Kidney tubule cell (primary cell): ENCODE measurements at places on chromosomes 11 and 22.
A peak's percentile ranks its signal among the peaks of the same experiment; 100 is the strongest.

- no peak for DNase-seq
Observed at GRCh38 chr11:11089805-11090204, 232.0 kb upstream of the ZBED5 start.

DNA sequence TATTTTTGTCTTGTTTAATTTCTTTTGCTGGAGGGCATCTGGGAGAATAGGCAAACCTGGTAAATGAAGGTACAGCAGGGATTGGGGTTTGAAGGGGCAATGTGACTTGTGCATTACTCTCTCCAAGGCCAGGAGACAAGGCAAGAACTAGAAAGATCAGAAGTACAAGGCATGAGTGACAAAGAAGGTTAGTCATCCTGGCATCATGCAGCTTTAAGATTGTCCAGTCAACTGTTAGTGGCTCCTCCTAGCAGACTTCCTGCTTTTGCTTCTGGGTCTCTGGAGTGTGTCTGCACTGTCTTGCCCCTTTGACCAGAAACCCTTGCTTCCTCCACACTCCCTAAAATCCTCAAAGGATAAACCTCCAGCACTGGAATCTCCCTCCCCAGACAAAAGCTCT is 27.2 kb upstream of the GLYATL1 start:
- DNase-seq, result peak; percentile 87

DNA sequence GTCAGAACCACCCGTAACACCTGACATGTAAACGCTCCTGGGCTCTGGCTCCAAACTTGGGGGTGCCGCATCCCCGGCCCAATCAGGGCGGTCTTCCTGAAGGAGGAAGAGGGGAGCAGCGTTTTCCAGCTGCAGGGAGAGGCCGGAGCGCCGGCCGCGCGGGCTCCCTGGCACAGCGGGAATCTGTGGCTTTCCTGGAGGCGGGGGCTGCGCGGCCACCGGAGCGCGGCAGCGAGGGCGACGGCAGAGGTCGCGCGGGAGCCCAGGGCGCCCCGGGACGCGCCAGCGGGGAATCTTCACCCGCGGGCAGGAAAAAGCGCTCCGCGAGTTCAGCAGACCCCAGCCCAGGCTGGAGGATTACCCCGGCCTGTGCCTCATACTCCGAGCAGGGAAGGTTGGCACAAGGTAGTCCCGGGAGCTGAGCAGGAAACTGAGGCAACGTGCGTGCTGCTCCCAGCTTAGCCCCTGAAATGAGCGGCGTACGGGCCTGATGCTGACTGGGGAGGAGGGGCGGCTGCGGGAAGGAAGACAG is 600 bp upstream of the ESAM start:
- DNase-seq, result no peak

- DNase-seq, result peak; percentile 82
Observed at GRCh38 chr22:42717197-42717928, 3.3 kb downstream of the A4GALT start.

GRCh38 chr22:29734406-29734805 is 14.6 kb downstream of the CABP7 start:
- no peak for DNase-seq

GRCh38 chr11:131609921-131610320 is 239.5 kb downstream of the NTM start:
- DNase-seq, result no peak

DNA sequence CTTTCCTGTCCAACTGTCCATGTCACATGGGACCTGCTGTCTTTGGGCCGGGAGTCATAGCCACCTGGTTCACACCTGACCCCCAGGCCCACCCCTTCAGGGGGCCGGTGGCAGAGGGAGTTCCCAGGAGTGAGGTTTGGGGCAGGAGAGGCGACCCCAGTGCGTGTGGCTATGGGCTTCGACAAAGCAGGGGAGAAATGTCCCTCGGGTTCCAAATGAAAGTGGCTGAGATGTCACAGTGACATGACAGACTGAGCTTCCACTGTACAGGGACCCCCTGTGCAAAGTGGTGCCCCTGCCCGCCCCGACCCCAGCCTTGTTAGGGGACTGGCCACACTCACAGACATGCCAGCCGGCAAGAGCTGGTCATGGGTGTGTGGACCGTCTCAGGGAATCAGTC is 1297.0 kb downstream of the BRD1 start:
- DNase-seq, result no peak

- DNase-seq, result no peak
Observed at GRCh38 chr11:117633186-117633754, 163.7 kb downstream of the DSCAML1 start.

DNA sequence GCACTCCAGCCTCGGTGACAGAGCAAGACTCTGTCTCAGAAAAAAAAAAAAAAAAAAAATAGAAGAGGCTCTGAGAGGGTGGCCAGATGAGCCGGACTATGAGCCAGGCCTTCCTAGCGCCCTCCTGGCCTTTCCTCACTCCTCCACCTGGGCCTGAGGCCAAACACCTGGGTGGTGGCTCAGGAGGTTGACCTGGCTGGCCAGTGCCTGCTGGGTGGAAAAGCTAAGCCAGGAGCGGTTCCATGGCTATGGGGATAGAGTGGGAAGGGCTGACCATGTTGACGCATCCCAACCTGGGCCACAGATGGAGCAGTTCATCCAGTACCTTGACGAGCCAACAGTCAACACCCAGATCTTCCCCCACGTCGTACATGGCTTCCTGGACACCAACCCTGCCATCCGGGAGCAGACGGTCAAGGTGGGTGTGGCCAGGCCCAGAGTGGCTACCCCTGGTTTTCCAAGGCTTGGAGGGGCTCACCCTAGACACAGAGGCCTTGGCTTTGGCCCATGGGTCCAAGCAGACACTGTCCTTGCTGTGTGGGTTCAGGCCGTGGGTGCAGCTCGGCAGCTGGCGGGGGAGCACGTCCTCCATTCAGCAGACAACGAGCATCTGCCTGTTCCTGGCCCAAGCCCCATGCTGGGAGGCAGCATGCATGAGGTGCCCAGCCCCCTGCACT is 7.6 kb downstream of the SCYL1 start:
- DNase-seq, result no peak

GRCh38 chr22:42270510-42271190 is at the start of gene TCF20:
Gene TCF20 (minus strand): TSS chr22:42270653. CDS start chr22:42215305, 55,348 bp downstream.
- DNase-seq, result peak; percentile 78

GRCh38 chr22:17575151-17575550 is 11.9 kb downstream of the SLC25A18 start:
- DNase-seq, result no peak

DNA sequence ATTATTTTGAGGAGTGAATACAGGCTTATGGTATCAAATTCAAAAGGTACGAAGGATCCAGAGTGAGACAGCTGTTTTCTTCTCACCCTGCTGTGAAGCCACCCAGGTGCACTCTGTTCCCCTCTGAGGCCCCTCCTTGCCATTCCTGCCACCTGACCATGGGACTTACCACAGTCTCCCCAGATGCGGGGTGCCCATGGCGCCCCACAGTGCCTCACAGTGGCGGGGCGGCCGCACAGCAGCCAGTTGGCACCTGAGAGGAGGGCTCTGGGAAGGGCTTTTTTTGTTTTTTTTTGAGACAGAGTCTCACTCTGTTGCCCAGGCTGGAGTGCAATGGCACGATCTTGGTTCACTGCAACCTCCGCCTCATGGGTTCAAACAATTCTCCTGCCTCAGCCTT is 151.7 kb downstream of the CEP164 start:
- no peak for DNase-seq

GRCh38 chr22:26168939-26169314 is 335 bp upstream of the SEZ6L start:
- no peak for DNase-seq

DNA sequence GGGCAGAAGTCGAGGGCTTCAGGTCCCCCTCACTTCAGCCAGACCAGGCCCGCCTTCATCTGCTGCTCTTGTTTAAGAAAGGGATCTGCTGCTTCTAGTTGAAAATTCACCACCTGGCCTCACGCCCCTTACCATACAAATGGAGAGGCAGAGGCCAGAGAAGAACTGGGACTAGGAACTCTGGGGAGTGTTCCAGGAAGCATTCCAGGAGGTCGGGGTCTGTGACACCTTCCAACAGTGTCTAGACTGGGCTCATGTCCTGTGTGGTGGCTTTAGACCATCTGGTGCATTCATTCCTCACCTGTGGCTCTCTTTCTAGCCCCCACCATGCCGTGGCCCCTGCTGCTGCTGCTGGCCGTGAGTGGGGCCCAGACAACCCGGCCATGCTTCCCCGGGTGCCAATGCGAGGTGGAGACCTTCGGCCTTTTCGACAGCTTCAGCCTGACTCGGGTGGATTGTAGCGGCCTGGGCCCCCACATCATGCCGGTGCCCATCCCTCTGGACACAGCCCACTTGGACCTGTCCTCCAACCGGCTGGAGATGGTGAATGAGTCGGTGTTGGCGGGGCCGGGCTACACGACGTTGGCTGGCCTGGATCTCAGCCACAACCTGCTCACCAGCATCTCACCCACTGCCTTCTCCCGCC is 12.3 kb downstream of the TSKU start:
- no peak for DNase-seq

DNA sequence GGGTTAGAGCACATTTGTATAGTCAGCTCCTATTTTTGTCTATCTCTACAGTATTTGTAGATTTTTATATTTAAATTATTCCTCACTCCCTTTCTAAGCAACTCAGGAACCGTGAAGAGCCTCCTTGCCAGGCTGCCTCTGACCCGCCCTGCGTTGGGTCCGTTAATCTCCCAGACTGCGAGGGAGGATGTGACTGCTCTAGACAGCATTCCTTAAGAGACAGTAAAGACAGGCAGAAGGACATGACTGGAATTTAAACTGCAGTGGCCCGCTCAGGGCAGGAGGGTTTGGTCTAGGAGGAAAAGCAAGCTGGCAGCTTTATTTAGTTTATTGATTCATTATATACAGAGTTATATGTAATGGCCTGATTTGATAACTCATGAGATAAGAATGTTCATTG is 413.7 kb downstream of the TMEM135 start:
- DNase-seq, result peak; percentile 54
